ENCODE measurements at places on chromosomes 12 and 14. TPM values are rescaled to one million over a fixed set of nuclear protein-coding genes. Genes with fewer than 3 reads are reported as not detected.

BMAL2 gene
- 1.2 TPM for polyA plus RNA-seq

DNA sequence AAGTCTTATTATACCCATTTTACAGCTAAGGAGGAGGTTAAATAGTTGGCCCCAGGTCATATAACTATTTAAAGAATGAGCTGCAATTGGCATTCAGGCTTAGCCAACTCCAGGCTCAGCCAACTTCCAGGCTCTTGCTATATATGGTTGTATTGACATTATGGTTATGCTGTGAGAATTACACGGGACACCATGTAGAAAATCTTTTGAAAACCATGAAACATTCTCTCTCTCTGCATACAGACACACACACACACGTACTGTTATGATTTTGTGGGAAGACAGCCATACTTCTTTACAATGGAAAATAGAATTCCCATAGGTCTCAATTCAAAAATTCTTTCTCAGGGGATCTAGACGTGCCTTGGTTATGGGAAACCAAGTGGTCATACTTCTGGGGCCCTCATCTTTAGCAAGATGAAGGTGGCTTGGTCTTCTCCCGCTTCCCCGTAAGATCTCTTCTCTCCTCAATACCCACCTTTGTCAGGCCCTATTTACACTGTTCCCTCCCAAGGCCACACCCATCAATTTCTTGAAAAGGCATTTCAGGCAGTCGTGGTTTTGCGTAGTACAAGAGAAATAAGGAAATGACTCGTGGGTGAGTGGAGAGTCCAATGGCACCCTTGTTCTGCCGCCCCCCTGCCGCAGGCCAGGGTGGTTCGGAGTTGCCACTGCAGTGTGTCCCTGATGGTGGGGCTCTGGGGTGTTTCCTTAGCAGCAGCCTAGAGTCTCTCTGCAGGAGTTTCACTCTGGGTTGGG, 10.0 kb upstream of the GPRC5A start:
- DNase-seq = no peak

GRCh38 chr12:53675701-53676607, at the start of gene ATP5MC2:
Gene ATP5MC2, minus strand, starts transcription at chr12:53676083. Its CDS starts 3,469 bp downstream, at chr12:53672614.
- DNase-seq = peak; percentile 99

GRCh38 chr14:95097385-95097784, 59.9 kb downstream of the DICER1 start:
- DNase-seq = no peak

DNA sequence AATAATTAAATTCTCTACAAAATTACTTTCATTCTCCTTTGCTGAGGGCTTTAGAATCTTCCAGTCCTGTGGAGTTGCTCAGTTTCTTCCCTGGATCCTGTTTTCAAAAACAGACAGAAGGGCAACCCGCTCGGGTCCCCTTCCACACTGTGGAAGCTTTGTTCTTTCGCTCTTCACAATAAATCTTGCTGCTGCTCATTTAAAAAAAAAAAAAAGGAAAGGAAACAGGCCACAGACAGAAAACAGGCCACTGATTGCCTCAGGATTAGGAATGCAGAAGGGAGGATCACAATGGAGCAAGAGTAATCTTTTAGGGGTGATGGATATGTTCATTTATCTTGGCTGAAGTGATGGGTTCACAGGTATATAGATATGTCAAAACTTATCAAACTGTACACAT, 29.5 kb upstream of the HIGD1C start:
- no peak for DNase-seq

MYO1H gene
- not detected for polyA plus RNA-seq

- DNase-seq = no peak
These were observed 4.3 kb upstream of the MMP19 start for GRCh38 chr12:55847033-55847432.

GRCh38 chr14:52348279-52348678, 34.2 kb downstream of the PTGER2 start:
- DNase-seq = no peak

MYH6 gene
- not detected for polyA plus RNA-seq

CSAD gene
- polyA plus RNA-seq = 1.4 TPM

DNA sequence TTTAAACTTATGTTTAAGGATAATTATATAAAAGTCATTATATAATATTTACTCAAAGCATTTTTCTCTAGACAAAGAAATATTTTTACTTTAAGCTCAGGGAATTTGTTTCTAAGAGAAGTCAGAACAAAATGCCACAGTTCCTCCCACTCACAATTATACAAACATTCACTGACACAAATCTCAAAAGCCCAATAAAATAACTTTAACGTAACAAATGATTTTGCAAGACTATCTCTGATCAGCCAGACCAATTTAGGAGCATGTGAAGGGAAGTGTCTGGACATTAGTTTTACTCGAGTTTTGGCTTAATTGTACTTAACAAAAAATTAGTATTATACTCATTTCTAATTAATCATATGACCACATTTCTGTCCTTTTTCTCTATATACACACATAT, 41.2 kb downstream of the COCH start:
- DNase-seq = no peak

KCNK10 gene
- not detected for polyA plus RNA-seq

DNA sequence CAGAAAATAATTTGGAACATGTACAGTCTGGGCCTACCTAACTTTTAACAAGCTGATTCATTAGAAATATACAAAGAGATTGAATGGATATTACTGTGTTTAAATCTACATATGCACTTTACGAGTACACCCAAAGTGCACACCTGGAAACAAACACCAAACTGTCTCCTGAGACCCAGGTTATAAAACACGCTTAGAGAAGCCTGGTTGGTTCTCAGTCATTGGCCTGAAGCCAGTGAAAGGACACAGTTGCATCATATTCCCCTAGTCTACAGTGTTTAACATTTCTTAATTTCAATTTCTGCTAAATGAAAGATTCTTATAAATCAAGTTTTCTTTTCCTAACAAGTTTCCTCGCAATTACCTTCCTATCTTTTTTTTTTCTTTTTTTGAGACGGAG, 209.5 kb downstream of the FBXL14 start:
- no peak for DNase-seq

- DNase-seq = no peak
These were observed 30.1 kb downstream of the PRKCH start for GRCh38 chr14:61351477-61351876.

- no peak for DNase-seq
These were observed 3.7 kb downstream of the KERA start for GRCh38 chr12:91053951-91054715.

DNA sequence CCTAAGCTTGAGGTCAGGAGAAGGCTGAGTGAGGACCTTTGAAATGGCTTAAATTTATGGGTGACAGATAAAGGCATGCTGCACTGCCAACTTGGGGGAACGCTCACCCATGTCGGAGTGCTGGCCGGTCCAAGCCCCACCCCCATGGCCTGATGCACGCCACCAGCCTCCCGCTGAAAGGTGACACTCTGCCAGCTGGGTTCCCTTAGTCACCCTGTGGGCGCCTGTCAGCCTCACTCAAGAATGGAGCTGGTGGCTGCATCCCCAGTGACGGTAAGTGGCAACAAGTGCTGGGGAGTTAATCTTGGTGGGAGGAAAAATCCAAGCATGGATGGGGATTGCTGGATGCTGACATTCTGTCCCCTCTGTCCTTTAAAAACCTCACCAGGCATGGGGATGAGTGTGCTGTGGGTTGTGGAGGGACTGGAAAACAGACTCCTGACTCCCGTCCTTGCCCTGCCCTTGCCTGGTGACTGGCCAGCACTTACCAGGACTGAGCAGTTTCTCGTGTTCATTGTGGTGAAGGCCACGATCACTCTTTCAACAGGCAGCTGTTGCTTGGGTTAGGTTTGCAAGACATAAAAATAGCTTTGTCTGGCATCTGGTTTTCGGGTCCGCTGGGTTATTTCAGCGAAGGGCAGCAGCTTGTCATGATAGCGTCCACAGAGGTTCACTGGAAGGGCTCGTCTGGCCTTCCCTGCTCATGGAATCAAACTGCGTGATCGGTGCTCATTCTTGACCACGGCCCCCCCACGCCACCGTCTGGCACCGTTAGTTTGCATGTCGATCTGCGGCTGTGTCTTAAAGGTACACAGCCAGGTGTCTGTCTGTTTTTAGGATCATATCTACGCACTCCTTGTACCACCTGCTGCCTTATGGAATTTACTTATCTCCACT, 15.0 kb downstream of the ACACB start:
- no peak for DNase-seq

RFLNA gene
- polyA plus RNA-seq = not detected

DNA sequence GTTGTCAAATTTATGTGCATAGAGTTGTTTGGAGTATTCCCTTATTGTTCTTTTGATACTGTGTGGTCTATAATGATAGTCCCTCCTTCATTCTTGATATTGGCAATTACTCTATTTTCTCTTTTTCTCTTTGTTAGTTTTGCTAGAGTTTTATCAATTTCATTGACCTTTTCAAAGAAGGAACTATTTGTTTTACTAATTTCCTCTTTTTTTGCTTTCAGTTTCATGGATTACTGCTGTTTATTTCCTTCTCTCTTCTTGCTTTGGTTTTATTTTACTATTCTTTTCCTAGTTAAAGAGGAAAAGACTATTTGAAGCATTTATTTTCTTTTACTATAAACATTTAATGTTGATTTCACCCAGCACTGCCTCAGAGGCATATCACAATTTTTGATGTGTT, 250.9 kb upstream of the PELI2 start:
- DNase-seq = no peak

LRRK2 gene
- polyA plus RNA-seq = not detected

NOVA1 gene
- not detected for polyA plus RNA-seq

RNASE7 gene
- polyA plus RNA-seq = not detected

DNA sequence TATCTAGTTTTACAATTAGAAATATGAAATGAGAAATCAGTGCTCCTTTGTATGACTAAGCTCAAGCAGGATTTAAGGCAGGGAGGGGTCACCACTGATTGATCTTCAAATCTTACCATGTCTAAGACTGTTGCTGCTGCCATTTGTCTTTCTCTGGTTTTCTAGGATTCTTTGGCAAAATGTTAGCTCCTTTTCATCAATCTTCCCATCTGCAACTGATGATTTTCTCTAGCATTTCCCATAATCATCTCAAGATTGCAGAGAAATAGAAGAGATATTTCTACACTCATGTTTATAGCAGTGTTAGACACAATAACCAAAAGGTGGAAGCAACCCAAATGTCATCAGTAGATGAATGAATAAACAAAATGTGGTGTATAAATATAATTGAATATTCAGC, 175.0 kb downstream of the RAD51B start:
- no peak for DNase-seq

- no peak for DNase-seq
These were observed 76.1 kb downstream of the SLC25A47 start for GRCh38 chr14:100399052-100399849.

DNA sequence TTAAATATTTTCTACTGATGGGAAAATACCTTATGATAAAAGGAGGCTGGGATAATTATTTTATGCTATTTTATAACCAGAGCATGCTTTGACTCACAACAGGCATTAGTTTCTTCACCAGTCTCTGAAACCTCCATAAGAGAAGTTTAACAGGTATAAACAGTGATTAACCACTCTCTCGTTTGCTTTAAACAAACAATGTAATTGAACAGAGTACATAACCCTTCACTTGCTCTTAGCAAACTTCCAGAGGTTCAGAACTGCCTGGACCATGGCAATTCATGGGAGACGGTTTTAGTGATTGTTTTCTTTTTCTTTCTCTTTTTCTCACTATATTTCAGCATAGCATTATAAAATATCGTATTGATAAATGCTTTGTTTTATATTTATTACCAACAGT, 35.3 kb downstream of the CFAP251 start:
- no peak for DNase-seq

GRCh38 chr12:62657363-62657632, 190.7 kb downstream of the MON2 start:
- DNase-seq = no peak

GRCh38 chr14:65336191-65336591, 76.3 kb upstream of the FUT8 start:
- DNase-seq = peak; percentile 83

DNA sequence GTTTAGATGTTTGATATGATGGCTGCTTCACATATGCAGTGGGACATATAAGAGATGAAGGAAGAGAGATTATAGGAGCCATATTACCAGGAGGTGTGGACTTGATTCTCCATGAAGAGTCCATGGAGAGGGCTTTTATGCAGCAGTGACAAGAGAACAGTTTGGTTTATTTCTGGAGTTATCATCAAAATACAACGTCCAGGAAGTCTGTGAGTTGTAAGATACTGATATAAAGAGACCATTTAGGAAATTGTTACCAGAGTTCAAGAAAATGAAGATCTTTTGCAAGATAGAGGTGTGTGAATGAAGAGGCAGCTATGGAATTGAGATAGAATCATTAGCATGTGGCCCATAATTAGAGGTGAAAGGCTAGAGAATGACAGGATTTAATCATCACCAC, 431.7 kb downstream of the NPAS3 start:
- no peak for DNase-seq

PAX9 gene
- polyA plus RNA-seq = 0.41 TPM

NEUROD4 gene
- not detected for polyA plus RNA-seq

CARMIL3 gene
- polyA plus RNA-seq = not detected

DNA sequence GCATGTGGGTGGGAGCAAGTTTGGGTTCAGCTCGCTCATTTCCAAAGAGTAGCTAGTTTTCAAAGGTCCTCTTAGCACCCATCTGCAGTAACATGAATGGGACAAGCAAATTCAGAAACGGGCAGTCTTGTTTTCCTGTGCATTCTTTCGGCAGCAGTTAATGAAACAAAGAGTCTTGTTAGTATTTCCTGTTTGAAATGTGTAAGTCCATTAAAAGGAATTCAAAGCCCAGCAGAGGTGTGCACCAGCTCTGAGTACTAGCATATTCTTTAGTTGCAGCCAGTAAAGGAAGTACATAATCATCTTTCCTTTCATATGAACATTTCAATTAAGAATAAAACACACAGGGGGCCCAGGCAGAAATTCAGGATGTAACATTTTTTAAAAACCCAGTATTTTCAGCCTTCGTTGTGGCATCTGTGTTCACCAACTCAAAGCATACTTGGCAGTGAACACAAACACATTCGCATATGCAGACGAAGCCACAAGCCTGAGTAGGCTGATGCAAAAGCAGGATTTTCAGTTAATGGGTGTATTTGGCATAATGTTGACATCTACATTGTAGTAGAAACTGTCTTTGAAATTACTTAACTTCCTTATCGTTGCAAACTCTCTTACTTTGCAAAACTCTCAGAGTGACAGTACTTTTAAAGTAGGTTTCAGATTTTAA, 570.0 kb upstream of the FLRT2 start:
- no peak for DNase-seq

DNA sequence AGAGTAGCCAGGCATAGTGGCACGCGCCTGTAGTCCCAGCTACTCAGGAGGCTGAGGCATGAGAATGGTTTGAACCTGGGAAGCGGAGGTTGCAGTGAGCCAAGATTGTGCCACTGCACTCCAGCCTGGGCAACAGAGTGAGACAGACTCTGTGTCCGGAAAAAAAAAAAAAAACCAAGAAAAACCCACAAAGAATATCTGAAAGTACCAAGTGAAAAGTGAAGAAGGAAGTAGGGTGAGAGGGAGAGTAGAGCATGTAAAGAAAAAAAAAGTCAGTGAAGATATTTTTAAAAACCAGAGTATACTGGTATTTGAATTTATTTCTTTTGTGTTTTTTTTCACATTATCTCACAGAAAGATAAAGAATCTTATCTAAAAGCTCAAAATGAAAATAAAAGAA, 43.3 kb upstream of the ISM2 start:
- DNase-seq = no peak

GRCh38 chr12:113403435-113404415, at the start of gene SDS:
Gene SDS, minus strand, starts transcription at chr12:113403887. Its CDS starts 4,179 bp downstream, at chr12:113399708.
- DNase-seq = no peak

- DNase-seq = no peak
These were observed 10.2 kb downstream of the TNFAIP2 start for GRCh38 chr14:103133210-103134140.

ACOT6 gene
- not detected for polyA plus RNA-seq

ALG10B gene
- 3.2 TPM for polyA plus RNA-seq

Data from CD4-positive, CD25-positive, alpha-beta regulatory T cell (primary cell).